ENCODE measurements at places on chromosomes 7 and 10. TPM values are rescaled to one million over a fixed set of nuclear protein-coding genes. Genes with fewer than 3 reads are reported as not detected.

The AS3MT gene
- total RNA-seq: 8.2 TPM

The TMEM168 gene
- 21.9 TPM for total RNA-seq

The INSYN2A gene
- 0.06 TPM for total RNA-seq

The HHEX gene
- total RNA-seq: 4.6 TPM

The SLC26A3 gene
- not detected for total RNA-seq

The DGKI gene
- total RNA-seq: 5.3 TPM

The ZNF680 gene
- total RNA-seq: 9.0 TPM

The TMEM270 gene
- not detected for total RNA-seq

The CNPY1 gene
- not detected for total RNA-seq

The ITGB8 gene
- total RNA-seq: 5.7 TPM

The CCL24 gene
- total RNA-seq: not detected

The NDUFA5 gene
- 43.6 TPM for total RNA-seq

The OR13A1 gene
- not detected for total RNA-seq

The GHRHR gene
- total RNA-seq: not detected

The IFIT1 gene
- total RNA-seq: 12.7 TPM

The SLC13A4 gene
- total RNA-seq: 1.6 TPM

The C10orf105 gene
- under 0.01 TPM for total RNA-seq

The FOXI2 gene
- not detected for total RNA-seq

The ANKRD1 gene
- total RNA-seq: 2.2 TPM

The RASSF4 gene
- total RNA-seq: 12.1 TPM

The ADAMTS14 gene
- total RNA-seq: 3.7 TPM

The FFAR4 gene
- not detected for total RNA-seq

The TUBAL3 gene
- total RNA-seq: not detected

The SLC26A5 gene
- not detected for total RNA-seq

The ACSM6 gene
- not detected for total RNA-seq

The NACAD gene
- 0.53 TPM for total RNA-seq

The PDE1C gene
- 0.56 TPM for total RNA-seq

The HGF gene
- 792 TPM for total RNA-seq

The UPF2 gene
- total RNA-seq: 17.7 TPM

The BMS1 gene
- 22.1 TPM for total RNA-seq

The SEPTIN7 gene
- 215 TPM for total RNA-seq

The OR2F2 gene
- total RNA-seq: not detected

The DNAJB12 gene
- total RNA-seq: 24.8 TPM

The KCP gene
- total RNA-seq: not detected

The CPA1 gene
- total RNA-seq: not detected

The FBXO24 gene
- 0.56 TPM for total RNA-seq

The HERC4 gene
- 134 TPM for total RNA-seq

The GARIN1A gene
- 1.6 TPM for total RNA-seq

The PLEKHS1 gene
- total RNA-seq: not detected

The ZNF248 gene
- total RNA-seq: 6.7 TPM

The GFRA1 gene
- total RNA-seq: 0.12 TPM

The OR2A42 gene
- 0.06 TPM for total RNA-seq

The UPK3B gene
- 0.19 TPM for total RNA-seq

The TMEM236 gene
- 0.06 TPM for total RNA-seq

The ANXA8L1 gene
- not detected for total RNA-seq

The FRMPD2 gene
- not detected for total RNA-seq

The ZNF117 gene
- 4.7 TPM for total RNA-seq

The VGF gene
- total RNA-seq: not detected

The ASB10 gene
- not detected for total RNA-seq

The AQP1 gene
- total RNA-seq: 127 TPM

The AKR1B15 gene
- total RNA-seq: not detected

The VSTM2A gene
- not detected for total RNA-seq

The EFCAB10 gene
- not detected for total RNA-seq

The GIMAP4 gene
- total RNA-seq: 0.13 TPM

The BICC1 gene
- 66.3 TPM for total RNA-seq

The SEMA3A gene
- 42.3 TPM for total RNA-seq

The STOX1 gene
- 0.06 TPM for total RNA-seq

The ZPBP gene
- not detected for total RNA-seq
